ENCODE measurements at places on chromosomes 6 and 20.

DNA sequence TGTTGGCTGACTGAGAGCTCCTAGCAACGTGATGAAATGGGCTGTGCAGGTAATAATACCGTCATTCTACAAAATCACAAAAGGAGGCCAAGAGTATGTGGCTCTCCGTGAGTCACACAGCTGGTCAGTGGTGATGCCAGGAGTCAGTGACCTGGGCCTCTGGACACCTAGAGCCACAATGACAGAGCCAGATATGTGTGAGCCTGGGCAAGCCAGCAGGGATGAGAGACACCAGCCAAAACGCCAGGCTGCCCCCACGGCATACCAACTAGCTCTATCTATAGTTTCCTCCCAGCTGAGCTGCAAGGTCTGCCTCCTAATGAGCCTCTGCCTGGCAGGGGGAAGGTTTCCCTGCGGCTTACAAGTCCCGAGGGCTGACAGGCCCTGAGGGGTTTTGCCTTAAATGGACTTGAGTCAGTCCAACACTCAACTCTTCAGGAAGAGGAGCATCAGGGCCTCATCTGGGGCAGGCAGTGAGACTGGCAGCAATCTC is 70.0 kb downstream of the CPNE5 start:
- DNase-seq: no peak

- no peak for DNase-seq
These were observed 56.1 kb upstream of the LAMP5 start for GRCh38 chr20:9458138-9458796.

- DNase-seq: no peak
These were observed 833 bp downstream of the RAB5IF start for GRCh38 chr20:36606158-36607066.

DNA sequence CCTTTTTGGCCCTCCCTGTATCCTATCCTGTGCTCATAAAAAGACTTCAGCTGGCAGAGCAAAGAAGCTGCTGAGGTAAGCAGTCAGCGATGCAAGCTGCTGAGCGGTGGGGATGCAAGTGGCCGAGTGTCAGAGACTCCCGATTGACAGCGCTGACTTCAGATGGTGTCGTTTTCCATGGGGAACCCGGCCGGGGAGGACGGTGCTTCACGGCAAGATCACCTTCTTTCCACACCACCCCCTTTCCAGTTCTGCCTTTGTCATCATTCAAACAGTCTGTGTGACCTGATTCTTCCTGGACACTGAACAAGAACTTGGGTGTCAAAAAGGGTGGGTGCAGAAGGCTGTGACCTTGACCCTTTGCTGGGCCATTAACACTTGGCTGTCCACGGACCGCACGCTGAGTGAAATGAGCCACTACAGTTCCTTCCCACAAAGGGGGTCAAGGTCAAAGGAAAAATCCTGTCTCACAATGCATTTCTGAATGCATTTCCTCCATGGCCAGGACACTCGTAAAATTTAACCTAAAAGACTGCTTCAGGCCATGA is 52.9 kb upstream of the UNC93A start:
- DNase-seq: no peak

- no peak for DNase-seq
These were observed 16.3 kb downstream of the RIN2 start for GRCh38 chr20:19774135-19774933.

DNA sequence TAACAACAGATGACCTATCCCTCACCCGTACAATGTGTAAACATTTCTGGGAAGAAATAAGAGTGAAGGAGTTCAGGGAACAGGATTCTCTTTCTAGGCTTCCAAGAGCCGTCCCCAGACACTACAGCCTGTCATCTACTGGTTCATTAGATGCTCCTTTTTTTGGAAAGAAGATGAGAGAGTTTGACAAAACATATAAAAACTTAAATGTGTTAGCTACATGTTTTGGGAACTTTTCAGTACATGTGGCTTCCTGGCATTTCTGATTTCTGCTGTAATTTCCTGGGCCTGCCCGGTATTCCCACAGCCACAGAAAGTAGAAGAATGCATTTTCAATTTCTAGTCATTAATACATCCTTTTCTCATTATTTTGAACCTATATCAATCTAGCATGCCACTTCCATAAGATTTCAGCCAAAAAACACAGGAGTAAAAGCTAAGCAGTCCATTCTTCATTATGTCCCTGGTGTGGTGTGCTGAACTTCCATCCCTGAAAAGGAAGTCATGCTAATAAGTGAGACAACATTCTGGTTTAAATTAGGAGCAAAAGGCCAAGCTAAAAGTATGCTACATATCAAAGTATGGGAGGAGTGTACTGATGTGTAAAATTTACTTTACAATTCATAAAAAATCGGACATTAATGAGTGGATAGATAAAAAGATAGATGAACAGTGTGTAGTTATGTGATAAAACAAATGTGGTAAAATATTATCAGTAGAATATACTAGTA is 198.2 kb downstream of the WDR27 start:
- no peak for DNase-seq

DNA sequence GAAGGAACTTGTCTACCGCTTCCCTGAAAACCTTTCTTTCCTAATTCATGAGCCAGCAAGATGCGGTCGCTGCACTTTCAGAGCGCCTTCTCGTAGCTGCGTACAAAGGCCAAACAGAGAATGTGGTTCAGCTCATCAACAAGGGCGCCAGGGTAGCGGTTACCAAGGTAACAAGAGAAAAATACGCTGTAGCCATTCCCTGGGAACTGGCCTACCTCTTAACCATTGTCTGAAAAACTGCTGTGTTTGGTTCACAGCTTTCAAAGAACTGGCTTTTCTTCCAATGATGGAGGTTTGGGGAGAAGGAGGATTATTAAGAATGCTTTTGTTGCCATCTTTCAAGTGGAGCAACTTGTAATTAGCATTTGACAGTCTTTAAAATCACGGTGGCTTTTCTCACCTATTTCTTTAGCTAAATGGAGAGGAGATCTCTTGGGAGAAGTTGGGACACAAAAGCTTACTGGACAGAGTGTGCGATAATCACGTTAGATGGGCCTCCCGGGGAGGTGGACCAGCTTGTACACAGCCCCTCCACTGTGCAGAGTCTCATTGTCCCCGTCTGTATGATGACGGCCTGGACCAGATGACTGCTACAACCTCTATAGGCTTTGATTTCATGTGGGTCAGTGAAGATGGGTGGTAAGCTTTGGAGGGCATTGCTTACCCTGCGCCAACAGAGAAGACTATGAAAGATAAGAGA is 71.5 kb downstream of the LYRM2 start:
- peak; percentile 76 for DNase-seq

GRCh38 chr6:26576929-26577719 is 19.6 kb upstream of the ABT1 start:
- peak; percentile 78 for DNase-seq

GRCh38 chr20:24672886-24673677 is 203.7 kb downstream of the SYNDIG1 start:
- DNase-seq: no peak

DNA sequence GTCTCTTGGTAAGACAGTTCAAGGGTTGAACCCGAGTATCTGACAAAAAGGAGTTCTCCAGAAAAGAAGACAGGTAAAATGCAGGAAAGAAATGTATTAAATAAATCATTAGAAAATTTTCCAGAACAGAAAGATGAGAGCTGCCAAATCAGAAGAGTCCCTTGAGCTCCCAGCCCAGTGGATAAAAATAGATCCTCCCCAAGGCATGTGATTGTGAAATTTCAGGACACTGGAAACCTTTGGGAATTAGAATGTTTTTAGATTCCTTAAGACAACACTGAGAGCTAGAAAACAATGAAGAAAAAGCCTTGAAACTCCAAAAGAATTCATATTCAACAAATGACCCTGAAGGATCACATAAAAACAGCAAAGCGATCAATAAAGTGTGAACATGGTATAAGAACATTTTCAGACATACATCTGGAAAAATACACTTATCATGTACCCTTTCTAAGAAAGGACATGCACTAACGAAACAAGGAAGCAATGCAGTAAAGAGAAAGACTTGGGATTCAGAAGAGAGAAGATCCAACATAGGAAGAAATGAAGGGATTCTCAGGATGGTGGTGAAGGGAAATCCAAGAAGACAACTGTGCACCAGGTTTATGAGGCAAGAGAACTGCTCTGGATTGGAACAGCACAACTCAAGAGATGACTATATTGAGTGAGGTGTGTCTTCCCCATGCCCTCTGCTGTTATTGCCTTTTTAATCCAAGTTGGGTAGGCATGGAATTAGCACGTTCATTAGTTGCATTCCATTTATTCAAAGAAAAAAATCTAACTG is 390.4 kb downstream of the SYNE1 start:
- peak; percentile 58 for DNase-seq

GRCh38 chr20:59342023-59342957 is 41.9 kb downstream of the EDN3 start:
- no peak for DNase-seq

DNA sequence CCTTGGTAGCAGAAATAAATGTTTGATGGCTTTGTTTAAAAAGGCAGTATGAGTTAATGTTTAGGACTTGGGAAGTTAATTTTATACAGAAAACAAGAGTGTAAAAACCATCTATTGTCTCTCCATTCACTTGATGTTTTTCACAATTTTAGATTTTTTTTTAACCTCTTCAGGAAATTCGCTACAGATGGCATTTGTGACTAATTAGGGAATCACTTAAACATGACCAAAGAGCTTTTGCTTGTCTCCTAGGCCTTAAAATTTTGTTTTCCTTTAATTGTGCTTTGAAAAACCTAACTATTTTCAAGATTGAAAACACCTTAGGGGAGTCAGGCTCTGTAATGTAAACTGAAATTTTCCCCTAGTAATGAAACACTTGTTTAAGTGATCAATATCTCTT is 17.3 kb downstream of the TULP4 start:
- no peak for DNase-seq

All from cerebellar cortex (tissue), 1 donor.